ENCODE measurements at places on chromosomes 1 and 21.

- DNase-seq = no peak
Measured at GRCh38 chr1:235838021-235838420, 28.7 kb downstream of the LYST start.

- no peak for DNase-seq
Measured at GRCh38 chr1:246815693-246816270, 91.6 kb downstream of the SCCPDH start.

GRCh38 chr1:173562813-173563212, 40.1 kb downstream of the SLC9C2 start:
- DNase-seq = no peak

DNA sequence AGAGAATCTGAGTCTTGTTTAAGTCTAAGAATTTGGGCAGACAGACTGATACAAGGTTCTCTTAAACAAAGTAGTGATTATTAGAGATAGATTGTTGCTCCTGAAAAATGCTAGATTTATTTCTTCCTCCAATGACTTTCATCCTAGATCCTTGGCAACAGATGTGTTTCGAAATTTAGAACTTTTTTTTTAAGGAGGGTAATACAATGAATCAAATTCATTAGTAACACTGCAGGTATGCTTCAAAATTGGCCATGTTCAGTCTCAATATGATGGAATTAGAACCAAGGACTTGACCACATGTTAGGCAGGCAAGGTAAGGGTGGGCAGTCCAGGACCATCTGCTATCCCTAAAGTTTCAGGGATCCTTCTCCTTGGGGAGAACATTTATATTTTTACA, 4.5 kb upstream of the LCE1F start:
- DNase-seq = no peak

DNA sequence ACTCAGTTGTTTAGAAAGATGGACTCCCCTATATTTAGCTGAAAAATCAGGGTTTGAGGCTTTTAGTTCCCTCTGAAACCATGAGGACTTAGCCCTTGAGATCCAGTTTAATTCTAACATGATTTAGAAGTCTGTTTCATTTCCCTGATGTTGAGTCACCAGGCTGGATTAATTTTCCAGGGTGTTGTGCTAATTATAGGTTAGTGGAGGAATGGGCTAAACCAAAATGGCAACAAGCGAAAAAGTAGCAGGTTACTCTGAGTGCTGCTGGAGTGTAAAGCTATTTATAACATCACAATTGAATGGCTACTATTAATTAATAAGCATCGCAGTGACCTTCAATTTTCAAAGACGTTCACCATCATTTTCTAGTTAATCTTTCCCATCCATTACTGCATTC, 15.5 kb upstream of the USP24 start:
- DNase-seq = no peak

DNA sequence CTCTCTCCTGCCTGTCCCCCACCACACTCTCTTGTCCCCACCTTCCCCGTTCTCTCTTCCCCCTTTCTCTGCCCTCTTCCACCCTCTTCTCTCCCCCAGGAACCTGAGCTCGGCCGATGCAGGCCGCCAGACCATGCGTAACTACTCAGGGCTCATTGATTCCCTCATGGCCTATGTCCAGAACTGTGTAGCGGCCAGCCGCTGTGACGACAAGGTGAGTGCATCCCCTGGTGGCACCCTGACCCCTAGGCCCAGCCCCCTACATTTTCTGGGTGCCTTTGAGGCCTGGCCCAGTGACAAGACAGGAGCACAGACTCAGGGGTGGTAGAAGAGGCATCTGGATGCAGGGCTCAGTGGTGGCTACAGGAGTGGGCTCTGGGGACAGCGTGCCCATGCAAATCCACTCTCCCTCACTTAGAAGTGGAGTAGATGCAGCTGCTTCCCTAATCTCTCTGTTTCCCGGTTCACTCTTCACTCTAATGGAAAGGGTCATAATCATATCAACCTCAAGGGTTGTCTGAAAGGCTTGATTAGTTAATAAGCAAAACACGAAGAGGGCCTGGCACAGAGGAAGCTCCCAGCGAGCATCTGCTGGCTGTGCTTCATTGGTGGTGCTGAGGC, 37.0 kb downstream of the PKP1 start:
- no peak for DNase-seq

All from effector memory CD8-positive, alpha-beta T cell (primary cell).